Left kidney (tissue), 8 donors: ENCODE measurements at places on chromosomes 6 and 20. TPM values are rescaled to one million over a fixed set of nuclear protein-coding genes. Genes with fewer than 3 reads are reported as not detected.

- DNase-seq: no peak
Observed at GRCh38 chr20:37408302-37409193, 62.6 kb downstream of the SRC start.

GRCh38 chr6:73525546-73526330, 4.9 kb upstream of the EEF1A1 start:
- no peak for DNase-seq

- peak; percentile 11 for DNase-seq
Observed at GRCh38 chr20:47205577-47206123, 150.8 kb downstream of the ZMYND8 start.

GRCh38 chr20:36472637-36473090, 68.7 kb upstream of the MYL9 start:
- no peak for DNase-seq

GRCh38 chr20:59804871-59805665, 128.4 kb downstream of the SYCP2 start:
- DNase-seq: no peak

GRCh38 chr20:36273414-36274180, 32.5 kb upstream of the DLGAP4 start:
- DNase-seq: no peak

DNA sequence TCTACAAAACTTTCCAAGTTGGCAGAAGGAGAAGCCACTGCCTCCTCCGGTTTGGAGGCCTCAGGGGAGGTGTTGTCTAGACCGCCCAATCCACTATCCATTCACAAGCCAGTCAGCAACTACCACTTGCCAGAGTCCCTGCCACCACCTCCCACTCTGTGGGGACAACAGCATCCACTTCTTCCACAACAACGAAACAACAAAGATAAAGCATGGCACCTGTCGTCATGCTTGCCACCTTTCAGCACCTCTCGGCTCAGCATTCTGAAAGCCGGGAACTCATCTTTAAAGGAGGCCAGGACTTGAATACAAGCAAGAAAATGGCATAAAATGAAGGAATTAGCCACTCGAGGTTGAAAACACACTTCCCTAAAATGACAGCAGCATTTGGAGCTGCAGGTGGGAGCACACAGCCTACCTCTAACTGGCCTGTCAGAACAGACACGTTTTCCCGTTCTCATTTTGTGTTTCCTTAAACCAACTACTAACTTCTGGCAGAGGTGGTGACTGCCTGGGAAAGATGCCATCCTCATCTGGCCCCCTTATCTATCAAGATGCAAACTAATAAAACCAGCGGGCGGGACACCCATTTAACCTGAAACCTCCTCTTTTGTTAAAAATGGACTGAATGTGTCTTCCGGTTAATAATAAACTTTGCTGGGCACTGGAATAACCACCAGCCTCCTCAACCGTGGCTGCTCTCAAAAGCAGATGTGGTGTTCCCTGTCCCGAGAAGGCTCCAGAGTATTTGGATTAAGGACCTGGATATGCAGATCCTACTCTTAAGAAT, 21.7 kb downstream of the YTHDF1 start:
- no peak for DNase-seq

- DNase-seq: no peak
Observed at GRCh38 chr6:163994566-163994965, 580.0 kb downstream of the QKI start.

GRCh38 chr20:22568872-22569344, 15.5 kb downstream of the FOXA2 start:
- DNase-seq: no peak

DNA sequence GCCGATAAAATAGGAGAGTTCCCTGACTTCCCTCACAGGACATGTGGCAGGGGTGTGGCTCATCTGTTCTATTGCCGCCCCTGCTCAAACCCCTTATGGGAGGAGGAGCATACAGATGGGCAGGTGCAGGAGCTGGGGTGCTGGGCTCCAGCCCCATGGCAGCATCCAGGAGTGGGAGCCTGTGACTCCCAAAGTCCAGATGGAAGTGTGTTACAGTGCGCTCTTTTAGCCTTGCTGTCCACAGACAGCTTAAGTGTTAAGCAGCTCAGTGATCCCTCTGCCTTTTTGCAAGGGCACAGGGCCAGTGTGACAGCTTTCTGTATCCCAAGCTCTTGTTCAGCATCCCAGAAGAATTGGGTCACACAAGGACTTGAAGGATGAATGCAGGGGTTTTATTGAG, 212.3 kb upstream of the MYLIP start:
- DNase-seq: no peak

- no peak for DNase-seq
Observed at GRCh38 chr6:110710115-110710514, 105.2 kb downstream of the CDK19 start.

DNA sequence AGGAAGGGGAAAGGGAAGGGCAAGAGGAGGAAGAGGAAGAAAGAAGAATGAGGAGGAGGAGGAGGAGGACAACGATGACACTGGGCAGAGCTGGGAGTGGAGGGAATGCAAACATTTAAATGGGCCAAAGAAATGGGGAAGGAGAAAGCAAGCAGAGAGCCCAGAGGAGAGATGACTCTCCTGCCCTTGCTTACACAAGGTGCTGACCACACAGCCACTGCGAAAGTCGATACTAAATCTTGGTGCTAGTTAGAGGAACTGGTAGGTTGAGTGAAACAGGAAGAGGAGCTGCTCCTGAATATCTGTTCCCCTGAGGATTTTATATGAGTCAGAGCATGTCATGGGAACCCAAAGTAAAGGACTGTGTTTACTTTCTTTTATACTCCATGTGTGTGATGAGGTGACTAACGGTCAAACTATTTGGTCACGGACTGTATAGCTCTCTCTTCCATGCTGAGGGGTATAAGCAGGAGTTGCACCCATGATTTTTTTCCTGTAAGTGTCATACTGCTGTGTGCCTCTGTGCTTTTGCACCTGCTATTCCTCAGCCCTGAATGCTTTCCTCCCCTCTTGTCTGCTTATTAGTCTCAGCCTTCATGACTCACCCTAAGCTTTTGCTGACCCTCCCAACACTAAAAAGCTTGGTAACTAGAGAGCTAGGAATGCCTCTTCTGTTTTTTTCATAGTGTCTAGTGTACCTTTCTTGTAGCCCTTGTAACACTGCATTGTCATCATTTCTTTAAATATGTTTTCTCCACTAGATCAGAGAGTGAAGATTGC, 9.5 kb upstream of the PAQR8 start:
- no peak for DNase-seq

- no peak for DNase-seq
Observed at GRCh38 chr6:81722506-81723223, 29.8 kb downstream of the TENT5A start.

- DNase-seq: no peak
Observed at GRCh38 chr6:134230087-134230700, 87.7 kb downstream of the SGK1 start.

GRCh38 chr6:129273161-129273560, 390.2 kb downstream of the LAMA2 start:
- no peak for DNase-seq

GRCh38 chr6:43707269-43707668, 19.7 kb upstream of the MRPS18A start:
- no peak for DNase-seq

DNA sequence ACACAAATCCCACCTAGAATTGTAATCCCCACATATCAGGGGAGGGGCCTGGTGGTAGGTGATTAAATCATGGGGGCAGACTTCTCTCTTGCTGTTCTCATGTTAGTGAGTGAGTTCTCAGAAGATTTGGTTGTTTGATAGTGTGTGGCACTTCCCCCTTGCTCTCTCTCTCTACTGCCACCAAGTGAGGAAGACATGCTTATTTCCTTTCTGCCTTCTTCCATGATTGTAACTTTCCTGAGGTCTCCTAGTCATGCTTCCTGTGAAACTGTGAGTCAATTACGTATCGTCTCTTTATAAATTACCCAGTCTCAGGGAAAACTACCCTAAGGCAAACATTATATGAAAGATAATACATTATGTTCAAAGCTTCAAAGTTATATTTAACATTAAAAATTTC, 1297.5 kb upstream of the CITED2 start:
- DNase-seq: no peak

DNA sequence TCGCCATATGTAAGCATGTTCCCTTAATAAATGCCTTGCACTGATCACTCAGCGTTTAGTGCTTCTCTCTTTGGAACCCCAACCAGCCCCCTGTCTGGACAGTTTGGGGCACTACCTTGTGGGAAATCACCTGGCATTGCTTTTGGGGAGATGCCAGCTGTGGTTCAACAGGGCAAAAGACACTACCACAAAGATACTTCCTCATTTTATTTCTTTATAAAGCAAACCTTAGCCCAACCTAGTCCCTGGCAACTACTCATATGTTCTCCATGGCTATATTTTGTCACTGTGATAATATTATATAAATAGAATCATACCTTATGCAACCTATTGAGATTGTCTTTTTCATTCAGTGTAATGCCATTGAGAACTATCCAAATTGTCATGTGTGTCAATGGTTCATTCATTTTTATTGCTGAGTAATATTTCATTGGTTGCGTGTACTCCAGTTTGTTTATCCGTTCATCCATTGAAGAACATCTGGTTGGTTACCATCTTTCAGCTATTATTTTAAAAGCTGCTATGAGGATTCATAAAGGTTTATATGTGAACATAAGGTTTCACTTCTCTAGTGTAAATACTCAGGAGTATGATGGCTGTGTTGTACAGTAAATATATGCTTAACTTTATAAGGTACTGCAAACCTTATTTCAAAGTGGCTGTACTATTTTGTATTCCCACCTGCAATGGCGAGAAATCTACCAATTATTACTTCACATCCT, 114.8 kb downstream of the MOXD1 start:
- no peak for DNase-seq

DNA sequence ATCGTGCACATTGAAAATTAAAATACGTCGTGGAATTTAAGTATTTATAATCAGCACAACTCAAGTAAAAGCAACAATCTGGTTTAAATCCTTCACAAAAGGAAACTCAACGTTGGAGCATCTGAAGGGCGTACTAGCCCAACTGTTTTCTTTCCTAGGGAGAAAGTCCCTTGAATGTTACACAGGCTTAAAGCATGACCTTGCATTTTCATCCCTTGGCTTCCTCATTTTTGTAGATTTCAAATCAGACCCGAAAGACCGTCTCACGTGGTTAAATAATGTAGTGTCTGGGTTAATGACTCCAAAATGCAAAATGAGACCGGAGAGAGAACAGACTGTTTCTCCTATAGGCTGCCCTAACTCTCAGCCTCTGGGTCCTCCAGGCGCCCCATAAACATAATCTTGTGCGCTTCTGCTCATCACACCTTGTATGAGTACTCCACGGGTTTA, 249.2 kb upstream of the RREB1 start:
- no peak for DNase-seq

GRCh38 chr6:13422681-13423221, 64.6 kb downstream of the GFOD1 start:
- DNase-seq: peak; percentile 47

- no peak for DNase-seq
Observed at GRCh38 chr20:54268941-54269340, 61.1 kb downstream of the PFDN4 start.

DNA sequence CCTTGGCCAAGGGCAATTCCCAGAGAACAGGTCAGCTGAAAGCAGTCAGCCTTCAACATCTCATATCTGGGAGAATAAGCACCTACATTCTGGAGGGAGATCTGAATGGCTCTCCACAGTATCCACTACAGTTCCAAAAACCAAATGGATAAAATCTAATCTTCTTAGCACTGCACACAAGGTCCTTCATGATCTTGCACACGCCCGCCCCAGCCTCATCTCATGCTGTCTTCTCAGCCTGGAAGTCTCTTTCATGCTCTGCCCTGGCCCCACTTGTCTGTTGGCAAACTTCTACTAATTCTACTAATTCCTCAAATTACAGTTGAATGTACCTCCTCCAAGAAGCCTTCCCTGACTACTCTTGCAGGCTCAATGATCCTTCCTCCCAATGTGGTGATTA, 1.8 kb upstream of the TTBK1 start:
- no peak for DNase-seq

GRCh38 chr20:20203784-20204183, 151.5 kb downstream of the CFAP61 start:
- DNase-seq: no peak

GRCh38 chr20:46399401-46399800, 7.0 kb downstream of the ELMO2 start:
- DNase-seq: no peak

- DNase-seq: no peak
Observed at GRCh38 chr6:12092762-12093161, 80.7 kb downstream of the HIVEP1 start.

GRCh38 chr20:36908603-36909002, 32.7 kb downstream of the TLDC2 start:
- peak; percentile 41 for DNase-seq

GRCh38 chr6:42420741-42421140, 31.0 kb downstream of the TRERF1 start:
- no peak for DNase-seq

DNA sequence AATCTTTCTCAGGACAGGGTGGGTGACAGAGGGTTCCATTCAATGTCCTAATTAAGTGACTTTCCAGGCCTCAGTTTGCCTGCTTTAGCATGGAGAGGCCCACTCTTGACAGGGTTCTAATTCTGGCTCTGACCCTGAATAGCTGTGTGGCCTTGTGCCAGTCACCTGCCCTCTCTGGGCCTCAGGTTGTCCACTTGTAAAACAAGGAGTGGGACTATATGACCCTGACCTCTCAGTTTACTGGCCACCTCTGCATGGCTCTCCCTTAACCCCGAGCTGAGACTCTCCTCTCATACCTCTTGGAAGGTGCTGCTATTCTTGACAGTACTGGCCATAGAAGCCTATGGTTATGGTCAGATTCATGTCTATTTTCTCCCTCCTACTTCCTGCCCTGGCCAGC, 44.1 kb upstream of the MLN start:
- no peak for DNase-seq

DNA sequence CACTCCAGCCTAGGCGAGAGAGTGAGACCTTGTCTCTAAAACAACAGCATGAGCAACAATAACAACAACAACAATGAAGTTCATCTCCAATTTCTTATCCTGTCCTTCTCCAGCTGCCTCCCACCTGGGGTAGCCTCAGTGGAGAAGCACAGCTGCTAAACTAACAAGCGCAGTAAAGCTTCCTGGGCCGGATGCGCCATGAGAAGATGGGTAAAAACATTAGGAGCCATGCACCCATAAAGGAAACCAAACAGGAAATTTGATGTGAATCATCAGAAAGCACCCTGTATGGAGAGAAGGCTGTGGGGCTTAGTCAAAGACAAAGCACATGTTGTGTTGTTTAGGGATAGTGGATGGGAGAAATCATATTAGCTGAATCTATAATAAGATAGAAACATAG, 61.1 kb upstream of the CCN6 start:
- no peak for DNase-seq

Gene PDE10A
- 24.4 TPM for polyA plus RNA-seq

Gene BMP7
- polyA plus RNA-seq: 62.4 TPM

Gene EFCAB8
- polyA plus RNA-seq: 0.55 TPM

Gene MROH8
- 9.2 TPM for polyA plus RNA-seq

Gene STMND1
- polyA plus RNA-seq: 0.90 TPM

Gene GABRR1
- 1.2 TPM for polyA plus RNA-seq

Gene MAD2L1BP
- 25.7 TPM for polyA plus RNA-seq

Gene TMC2
- polyA plus RNA-seq: 0.50 TPM

Gene CCDC170
- 5.3 TPM for polyA plus RNA-seq

Gene ASIP
- polyA plus RNA-seq: 0.70 TPM

Gene MEI4
- polyA plus RNA-seq: 2.1 TPM

Gene C20orf141
- polyA plus RNA-seq: not detected

Gene METTL24
- 14.7 TPM for polyA plus RNA-seq

Gene OR2H2
- 0.20 TPM for polyA plus RNA-seq

Gene CTAGE9
- 0.55 TPM for polyA plus RNA-seq

Gene TFAP2A
- polyA plus RNA-seq: 33.6 TPM

Gene IMPG1
- polyA plus RNA-seq: 5.2 TPM
